ENCODE measurements at places on chromosomes 5 and 9.

- DNase-seq, result no peak
These were observed 211.2 kb downstream of the GOLPH3 start for GRCh38 chr5:31962871-31963307.

DNA sequence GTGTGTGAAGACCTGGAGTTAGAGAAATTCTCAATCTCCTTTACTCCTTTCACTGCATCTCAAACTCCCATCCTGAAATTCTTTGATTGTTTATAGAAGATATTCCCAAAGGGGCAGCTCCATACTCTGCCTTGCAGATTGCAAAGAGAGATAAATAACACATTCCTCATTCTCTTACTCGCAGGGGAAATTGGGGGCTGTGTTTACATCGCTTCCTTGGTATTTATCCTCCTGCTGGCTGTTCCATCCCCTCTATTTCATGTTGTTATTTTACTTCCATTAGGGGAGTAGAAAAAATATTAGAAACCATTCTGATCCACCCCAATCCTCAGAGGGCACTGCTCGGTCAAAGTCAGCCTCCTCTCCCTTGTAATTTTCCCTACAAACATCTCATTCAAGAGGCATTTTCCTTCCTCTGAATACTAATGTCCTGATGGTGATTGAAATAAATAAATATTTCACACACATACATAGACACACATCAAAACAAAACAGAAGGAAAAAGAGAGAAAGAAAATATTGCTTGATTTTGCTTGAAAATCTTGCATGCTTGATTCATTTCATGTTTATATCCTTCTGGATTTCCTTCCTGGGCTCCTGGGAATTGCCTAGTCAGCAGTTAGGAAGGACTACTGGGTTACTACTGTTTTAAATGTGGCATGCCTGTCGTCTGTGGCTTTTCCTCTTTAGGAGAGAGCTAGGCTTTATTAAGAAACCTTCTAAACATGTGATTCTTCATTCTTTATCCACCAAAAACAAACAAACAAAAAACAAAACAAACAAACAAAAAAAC is 420.1 kb upstream of the PAPPA start:
- no peak for DNase-seq

- no peak for DNase-seq
These were observed 97.3 kb downstream of the PRRT1B start for GRCh38 chr9:131642496-131643083.

- DNase-seq, result no peak
These were observed 963 bp upstream of the CAST start for GRCh38 chr5:96660971-96661854.

DNA sequence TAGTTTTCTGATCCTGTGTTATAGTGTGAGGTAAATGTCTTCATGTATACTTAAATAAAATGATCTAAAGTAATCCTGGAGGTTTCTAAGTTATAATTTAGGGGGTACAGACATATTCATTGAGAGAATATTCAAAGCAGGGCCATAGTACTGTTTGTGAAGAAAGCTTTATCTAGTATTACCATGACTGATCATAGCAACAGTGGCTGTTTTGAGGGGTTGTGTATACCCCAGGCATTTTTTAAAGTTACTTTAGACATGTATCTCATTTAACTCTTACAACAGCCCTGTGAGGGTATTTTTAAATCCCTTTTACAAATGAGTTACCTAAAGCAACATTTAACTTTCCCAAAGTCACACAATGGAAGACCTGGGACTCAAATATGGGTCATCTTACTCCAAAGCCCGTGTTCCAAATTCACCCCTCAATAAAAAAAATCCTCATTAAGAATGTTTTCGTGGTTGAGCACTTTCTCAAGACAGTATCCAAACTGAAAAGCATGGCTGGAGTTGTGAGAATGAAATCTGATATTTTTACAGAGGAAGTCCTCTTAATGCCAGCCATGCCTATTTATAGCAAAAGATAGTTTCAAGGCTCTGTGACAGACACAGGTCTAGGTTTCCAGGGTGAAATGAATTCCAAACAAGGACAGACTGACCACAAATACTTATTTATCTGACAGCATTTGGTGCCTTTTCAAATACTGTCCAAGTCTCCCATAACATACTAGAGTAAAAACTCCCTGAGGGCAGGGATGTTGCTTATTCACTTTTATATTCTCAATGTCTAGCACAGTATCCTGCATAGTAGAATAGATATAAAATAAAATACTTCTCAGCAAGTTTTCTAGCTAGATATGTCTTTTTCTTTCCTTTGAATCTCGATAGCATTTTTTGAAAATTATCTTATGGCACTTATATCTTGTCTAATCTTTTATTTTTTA is 10.4 kb downstream of the STOM start:
- DNase-seq, result no peak

DNA sequence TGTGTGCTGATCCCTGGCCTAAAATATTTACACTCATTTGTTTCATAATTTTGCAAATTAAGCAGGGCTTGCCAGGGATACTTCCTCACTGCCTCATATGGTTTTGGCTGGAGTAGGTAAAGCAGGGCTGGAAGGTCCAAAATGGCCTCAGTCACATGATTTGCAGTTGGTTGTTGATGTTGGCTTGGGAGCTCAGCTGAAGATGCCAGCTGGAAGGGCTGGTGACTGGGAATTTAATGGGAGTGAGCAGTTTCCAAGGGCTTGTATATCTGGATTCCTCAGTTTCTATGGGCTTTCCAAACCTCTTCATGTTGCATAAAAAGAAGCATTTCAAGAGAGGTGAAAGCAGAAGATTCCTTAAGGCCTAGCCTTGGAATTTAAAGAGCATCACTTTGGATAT is 729.3 kb downstream of the CDH18 start:
- DNase-seq, result no peak

GRCh38 chr9:89448381-89448780 is 49.5 kb downstream of the SEMA4D start:
- no peak for DNase-seq

DNA sequence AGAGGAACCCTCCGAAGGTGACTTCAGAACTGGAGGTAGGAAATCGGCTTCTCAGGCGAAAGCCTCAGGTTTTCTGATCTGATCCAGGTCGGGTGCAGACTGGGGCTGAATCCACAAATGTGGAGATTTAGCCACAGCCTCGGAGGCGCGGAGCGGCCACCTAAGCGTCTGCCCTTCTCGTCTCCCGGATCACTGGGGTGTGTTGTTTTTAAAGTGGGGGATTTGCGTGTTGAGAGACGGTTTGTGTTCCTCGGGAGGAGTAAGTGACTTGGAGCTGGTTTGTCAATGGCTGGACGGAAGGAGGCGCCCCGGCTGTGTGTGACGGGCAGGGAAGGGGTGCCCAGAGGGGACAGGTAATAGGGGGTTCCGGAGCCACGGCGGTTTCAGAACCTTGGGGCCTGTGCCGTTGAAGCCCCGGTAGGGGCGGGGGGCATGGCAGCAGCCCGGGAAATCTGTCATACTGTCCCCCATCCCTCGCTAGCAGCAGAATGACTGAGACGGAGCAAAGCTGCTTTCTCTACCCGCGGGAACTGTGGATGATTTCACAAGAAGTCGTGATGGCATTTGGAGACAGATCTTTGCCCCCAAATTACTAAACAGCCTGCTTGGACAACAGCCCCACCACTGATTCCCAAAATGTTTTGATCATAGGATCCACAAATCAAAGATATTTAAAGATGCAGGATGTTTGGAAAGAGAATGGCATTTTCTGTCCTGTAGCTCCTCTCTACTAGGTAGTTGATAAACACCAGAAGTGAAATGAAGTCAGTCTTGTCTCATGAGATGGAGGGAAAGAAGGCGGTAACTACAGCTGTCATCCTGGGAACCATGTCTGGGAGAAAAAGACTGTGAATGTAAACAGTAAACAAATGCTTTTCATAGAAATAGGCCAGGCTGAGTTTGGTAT is 216.5 kb downstream of the PDZD2 start:
- DNase-seq, result no peak

GRCh38 chr5:14579246-14579645 is 2.3 kb upstream of the OTULINL start:
- no peak for DNase-seq

DNA sequence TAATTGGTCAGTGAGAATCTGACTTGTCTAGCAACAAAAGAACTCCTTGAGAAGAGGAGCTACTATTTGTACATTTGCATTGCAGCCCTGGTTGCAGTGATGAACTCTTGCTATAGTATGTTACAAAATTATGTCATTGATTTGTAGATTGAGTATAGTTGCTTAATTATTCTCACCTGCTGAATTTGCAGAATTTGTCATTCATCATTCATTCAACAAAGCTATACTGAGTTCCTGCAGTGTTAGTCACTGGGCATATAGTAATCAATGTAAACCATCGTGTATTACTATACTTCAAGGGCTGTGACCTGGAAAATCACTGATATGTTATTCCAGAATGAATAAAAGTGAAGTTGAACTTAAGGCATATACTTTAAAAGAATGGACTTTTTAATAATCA is 50.1 kb downstream of the SLC1A3 start:
- DNase-seq, result no peak

DNA sequence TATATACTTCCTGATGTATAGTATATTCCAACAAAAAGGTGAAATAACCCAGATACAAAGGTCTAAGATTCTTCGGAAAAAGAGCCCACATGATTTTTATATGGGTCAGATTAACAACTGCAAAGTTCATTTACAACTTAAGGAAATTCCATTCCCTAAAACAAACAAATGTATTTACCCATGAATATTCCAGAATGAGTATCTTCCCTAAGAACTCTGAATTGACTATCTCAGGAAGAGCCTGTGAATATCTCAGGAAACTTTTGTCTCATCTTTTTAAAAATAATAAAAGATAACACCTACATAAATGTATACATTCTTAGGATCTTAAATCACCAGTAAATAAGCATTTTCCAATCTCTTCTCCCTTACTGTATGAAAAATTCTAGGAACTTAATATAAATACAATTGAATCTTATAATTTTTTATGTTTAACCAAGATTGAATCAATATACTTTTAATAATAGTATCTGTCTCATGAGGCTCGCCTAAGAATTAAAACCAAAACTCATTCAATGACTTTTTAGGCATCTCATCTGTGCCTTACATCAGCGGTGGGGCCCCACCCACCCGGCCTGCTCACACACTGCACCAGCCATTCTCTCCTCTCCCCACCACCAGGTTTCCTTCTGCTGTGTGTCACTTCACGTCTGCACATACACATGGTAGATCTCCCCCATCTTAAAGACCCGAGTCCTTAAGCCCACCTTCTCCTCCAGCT is 78.1 kb downstream of the RAPGEF1 start:
- no peak for DNase-seq

DNA sequence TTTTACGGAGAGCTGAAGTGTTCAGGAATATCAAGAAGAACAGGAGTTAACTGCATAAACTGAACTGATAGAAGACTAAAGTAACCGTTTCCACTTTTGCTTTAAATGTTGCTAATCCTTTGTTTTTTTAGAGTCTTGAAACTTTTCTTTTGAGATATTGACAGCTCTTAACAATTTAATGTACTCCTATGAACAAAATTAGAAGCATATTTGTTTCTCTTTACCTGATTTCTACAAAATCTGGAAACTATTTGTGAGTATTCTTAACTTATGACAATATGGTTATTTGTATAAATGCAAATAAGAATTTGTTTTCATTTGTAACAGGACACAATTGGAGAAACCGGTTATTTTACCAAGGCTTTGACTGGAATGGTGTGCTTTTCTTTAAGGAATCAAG is 89.5 kb upstream of the FAM120A start:
- no peak for DNase-seq

DNA sequence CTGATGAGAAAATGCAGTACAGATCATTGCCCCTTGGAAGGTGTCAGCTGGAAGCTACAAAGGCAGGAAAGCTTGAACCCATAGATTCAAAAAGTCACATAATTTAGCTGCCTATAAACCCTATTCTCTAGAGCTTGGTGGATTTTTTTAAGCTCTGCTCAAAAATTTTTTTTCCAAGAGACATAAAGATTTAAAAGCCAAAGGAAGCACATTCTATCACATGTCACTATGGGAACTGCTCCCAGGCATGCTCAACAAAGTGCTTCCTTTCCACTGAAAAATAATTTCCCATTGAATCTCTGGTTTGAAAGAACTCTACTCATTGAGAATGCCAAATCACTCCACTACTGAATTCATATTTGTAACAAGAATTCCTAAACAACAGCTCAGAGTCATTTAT is 419.8 kb downstream of the CETN3 start:
- no peak for DNase-seq

- DNase-seq, result no peak
These were observed 459.4 kb upstream of the DMAC1 start for GRCh38 chr9:8259028-8259427.

DNA sequence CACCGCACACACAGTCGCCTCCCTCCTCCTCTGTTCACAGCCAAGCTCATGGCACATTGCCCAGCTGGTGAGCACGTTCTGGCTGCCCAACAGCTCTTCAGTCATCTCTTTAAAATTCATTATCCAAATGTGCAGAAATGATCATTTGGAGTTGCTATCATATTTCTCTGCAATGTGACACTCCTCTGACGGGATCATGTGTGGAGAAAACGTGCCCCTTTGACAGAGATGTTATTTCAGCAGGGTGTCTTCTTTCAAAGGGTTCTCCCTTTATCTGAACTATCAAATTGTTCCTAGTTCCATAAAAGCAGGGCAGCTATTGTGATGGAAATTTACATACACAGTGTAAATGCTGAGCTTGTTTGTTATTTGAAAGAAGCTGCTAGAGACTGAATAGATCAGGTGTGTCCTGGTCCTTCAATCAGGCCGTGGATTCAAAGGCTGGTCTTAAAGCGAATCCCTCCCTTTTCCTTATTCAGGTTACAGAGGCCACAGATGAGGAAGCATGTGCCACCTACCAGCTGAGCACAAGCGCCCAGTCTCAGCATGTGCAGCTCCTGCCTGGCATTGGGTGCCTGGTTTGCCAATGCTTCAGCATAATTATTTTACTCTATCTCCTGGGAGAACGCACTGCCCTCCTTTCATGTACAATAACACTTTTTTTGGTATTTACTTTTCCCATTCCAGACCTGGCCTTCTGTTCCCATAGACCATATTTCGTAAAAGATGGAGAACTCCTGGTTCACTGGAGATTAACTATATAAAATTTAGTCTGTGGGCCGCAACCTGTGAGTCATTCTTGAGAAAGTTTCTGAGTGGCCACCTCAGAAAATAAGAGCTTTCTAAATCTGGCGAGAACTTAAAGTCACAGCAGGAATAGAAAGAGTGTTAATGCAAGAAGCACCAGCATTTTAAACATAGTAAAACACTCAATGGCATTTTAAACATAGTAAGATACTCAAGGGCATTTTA is 433.7 kb downstream of the ENC1 start:
- DNase-seq, result peak; percentile 73

Measured in NCI-H1694 (cell line).